ENCODE measurements at places on chromosomes 4 and X.

- peak; percentile 4 for DNase-seq
Observed at GRCh38 chr4:5710961-5711478, at the start of gene EVC. Gene EVC, plus strand, starts transcription at chr4:5711201. Its CDS starts 180 bp downstream, at chr4:5711381.

GRCh38 chr4:154489558-154490233 lies 1.9 kb downstream of the DCHS2 start:
- no peak for DNase-seq

GRCh38 chr4:152540293-152540674 lies 4.4 kb upstream of the FBXW7 start:
- DNase-seq = no peak

DNA sequence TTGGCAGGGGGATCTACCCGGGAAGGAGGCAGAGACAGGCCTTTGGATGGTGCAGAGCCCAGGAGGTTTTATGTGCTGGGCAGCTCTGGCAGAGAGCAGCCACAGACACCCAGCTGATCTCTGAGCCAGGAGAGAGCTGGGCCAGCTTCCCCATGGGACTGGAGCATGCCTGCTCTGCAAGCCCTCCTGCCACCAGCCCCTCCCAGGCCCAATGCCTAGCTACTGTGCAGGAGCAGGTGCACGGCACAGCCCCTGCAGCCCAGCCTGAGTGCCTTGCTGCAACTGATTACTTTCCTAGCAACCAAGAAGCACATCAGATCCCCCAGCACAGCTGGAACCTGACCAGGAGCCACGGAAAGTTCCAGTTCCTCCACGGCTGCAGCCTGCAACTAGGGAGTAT lies 57.8 kb upstream of the BEND2 start:
- no peak for DNase-seq

- no peak for DNase-seq
Observed at GRCh38 chrX:19954335-19955096, 36.3 kb downstream of the BCLAF3 start.

DNA sequence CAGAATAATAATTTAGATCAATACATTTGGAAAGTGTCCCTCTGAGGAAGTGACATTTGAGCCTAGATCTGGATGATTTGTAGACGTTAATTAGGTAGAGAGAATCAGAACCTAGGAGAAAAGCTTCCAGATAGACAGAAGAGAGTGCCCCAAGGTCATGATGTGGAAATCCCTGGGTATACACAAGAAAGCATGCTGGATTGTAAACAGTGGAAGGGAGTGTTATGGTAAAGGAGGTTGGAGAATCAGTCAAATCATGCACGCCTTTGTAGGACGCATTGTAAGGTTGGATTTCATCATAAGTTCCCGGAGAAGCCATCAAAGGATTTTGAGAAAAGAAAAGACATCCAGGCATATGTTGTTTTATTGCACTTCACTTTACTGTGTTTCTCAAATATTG lies 156.3 kb downstream of the PARM1 start:
- no peak for DNase-seq

GRCh38 chr4:149884529-149885181 lies 69.0 kb upstream of the IQCM start:
- no peak for DNase-seq

GRCh38 chr4:86957215-86957614 lies 22.4 kb downstream of the AFF1 start:
- no peak for DNase-seq

- no peak for DNase-seq
Observed at GRCh38 chr4:184420881-184421416, 53.4 kb downstream of the IRF2 start.

DNA sequence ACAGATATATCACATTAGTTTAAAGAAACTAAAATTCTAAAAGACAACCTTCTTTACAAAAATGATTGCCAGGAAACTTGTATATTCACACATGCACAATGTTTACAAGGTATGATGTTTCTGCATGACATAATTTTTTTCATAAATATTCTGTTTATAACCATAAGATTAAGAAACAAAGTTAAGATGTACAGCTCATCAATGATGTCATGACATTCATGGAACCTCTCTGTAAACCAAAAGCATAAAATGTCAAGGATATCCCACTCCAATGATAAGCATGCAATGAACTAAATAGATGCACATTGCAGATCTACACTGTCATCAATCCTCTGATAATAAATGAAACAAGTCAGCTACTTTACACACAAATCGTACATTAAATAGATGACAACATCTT lies 136.0 kb downstream of the MAB21L2 start:
- no peak for DNase-seq

GRCh38 chr4:8707045-8707781 lies 114.6 kb downstream of the CPZ start:
- DNase-seq = no peak

DNA sequence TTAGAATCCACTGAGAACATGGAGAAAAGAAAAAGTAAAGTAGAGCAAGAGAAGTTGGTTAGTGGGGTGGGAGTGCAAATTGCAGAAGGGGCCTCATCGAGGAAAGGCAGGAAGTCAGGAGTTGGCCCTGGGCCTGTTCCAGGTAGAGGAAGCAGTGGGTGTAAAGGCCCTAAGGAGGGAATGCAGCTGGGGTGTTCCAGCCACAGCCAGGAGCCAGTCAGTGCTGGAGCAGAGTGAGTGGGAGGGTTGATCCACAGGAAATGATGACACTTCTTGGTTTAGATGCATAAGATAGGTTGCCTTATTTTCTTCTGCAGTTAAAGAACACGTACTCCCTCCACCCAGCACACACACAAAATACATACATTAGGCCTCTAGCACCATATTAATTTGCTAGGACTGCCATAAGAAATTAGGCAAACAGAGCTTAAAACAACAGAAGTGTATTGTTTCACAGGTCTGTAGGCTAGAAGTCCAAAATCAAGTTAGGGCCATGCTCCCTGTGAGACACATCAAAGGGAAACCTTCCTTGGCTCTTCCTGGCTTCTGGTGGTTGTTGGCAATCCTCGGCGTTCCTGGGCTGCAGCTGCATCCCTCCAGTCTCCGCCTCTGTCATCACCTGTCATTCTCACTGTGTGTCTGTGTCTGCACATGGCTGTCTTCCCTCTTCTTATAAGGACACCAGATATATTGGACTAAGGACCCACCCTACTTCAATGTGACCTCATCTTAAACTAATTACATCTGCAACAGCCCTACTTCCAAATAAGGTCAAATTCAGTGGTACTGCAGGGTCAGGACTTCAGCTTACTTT lies 205.9 kb downstream of the AASDH start:
- no peak for DNase-seq

DNA sequence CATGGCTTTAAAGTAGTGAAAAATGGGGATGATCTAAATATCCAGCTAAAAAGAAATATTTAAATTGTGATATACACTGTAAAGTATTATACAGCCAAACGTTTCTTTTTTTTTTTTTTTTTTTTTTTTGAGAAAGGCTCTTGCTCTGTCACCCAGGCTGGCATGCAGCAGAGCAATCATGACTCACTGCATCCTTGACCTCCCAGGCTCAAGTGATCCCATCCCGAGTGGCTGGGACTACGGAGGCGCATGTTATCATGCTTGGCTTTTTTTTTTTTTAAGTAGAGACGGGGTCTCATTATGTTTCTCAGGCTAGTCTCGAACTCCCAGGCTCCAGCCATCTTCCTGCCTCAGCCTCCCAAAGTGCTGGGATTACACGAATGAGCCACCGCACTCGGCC lies 17.1 kb downstream of the SMIM14 start:
- no peak for DNase-seq

DNA sequence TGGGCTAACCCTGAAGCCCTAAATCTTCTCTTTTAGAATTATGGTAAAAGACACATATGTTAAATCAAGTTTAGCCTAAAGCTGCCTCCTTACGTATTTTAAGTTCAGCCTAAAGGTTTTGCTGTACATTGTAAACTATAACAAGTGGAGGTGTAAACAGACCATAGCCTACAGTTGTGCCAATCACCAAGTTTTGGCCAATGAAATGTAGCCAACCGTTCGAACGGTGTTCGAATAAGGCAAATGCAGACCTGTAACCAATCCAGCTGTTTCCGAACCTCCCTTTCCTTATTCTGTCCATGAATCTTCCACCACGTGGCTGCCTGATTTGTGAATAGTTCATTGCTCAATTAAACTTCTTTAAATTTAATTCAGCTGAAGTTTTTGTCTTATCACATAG lies 52.1 kb upstream of the TBC1D9 start:
- no peak for DNase-seq

DNA sequence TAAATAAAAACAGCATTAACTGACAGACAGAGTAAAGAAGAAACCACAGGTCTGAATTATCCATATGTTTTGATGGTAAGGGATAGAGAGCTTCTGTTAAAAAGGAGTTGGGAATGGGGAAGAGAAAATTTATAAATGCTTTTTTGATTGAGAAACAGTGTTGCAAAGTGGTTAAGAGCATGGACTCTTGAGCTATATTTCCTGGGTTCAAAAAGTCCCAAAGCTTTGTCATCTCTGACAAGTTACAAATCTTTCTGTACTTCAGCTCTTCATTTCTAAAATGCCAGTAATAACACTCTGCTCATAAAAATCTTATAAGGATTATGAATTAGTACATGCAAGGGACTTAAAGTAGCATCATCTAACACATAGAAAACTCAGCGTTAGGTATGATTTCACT lies 62.2 kb downstream of the N4BP2 start:
- DNase-seq = no peak

- DNase-seq = peak; percentile 67
Observed at GRCh38 chrX:135185795-135186443, 14.7 kb upstream of the CT55 start.

GRCh38 chr4:76703676-76704075 lies 194.3 kb downstream of the SOWAHB start:
- DNase-seq = no peak

DNA sequence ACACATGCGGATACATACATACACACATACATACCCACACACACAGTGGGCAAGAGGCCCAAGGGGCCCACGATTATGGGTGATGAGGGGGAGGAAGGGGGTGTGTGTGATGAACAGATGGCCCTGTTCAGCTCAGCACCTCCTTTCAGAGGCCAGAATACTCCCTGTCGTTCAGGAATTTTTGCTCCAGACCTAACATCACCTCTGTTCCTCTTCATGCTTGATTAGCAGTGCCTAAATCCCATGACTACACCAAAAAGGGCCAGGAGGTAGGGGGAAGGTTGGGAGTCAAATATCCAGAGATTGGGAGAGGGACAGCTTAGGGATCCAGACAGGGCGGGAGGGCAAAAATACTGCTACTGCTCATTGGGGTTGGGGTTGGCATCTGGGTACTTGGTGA lies 42.7 kb downstream of the SMC1A start:
- DNase-seq = no peak

GRCh38 chr4:185598846-185599552 lies 63.7 kb upstream of the PDLIM3 start:
- DNase-seq = no peak

DNA sequence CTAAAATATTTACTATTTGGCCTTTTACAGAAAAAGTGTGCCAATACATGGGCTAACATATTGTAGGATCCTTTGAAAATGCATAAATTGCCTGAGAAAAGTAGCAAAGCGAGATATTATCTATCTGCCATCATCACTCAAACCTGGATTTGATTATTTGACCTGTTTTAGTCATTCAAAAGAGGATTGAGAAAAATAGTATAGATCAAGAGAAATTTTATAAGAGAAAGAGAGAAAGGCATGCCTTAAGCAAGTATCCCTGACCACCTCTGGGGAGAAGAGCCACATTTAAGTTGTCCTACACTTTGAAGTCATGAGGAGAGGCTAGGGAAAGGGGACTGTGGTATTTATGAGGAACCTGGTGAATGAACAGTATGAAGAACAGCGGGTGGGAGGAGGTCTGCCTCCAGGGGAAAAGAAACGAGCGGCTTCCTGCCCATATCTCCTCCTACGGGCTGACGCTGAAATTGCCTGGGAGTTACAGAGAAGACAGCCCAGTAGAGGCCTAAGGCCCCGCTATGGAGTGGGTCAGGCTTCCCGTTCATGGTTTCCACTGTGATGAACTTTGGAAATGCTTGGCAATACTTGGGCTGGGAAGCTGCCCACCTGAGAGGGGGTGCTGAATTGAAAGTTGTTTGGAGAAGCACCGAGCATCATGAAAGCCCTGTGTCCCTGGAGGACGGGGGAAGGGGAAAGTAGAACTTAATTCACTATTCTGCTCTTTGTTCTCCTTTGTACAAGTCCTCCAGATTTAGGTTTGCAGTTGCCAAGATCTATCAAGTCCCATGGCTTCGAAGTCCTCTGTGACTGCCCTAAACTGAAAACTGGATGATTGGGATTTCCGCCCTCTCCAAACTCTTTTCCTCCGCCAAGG lies 106.9 kb upstream of the ACSL4 start:
- DNase-seq = no peak

DNA sequence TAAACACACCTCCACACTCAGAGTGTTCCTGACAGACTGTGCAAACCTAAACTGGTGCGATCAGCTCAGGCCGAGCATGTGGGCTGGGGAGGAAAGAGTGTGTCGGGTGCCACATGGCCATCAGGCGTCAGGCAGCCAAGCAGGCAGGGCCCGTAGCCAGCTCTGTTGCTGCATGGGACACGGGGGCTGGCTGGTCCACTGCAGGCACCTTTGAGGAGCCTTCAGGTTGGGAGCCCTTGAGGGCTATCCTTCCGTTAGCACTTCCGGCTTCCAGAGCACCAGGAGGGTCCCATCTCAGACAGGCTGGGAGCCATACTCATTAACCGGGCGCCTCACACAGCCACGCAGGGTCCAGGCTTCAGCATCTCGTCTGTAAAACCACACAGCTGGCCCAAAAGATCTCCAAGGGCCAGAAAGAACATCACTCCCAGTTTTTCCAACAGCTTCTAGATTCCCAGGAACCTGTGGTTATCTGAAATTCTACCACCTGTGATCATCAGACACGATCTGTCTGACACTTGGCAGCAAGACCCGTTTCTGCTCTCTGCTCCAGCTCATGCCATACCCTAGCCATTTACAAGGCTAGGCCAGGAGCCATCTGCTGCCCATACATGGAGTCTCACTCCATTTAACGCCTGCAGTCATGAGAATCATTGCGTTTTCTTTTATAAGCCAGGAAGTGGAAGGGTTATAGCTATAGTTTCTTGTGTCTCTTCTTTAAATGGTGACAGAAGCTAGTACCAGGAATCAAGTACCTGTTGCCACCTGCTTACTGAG lies 87.5 kb downstream of the NSUN7 start:
- DNase-seq = peak; percentile 59

DNA sequence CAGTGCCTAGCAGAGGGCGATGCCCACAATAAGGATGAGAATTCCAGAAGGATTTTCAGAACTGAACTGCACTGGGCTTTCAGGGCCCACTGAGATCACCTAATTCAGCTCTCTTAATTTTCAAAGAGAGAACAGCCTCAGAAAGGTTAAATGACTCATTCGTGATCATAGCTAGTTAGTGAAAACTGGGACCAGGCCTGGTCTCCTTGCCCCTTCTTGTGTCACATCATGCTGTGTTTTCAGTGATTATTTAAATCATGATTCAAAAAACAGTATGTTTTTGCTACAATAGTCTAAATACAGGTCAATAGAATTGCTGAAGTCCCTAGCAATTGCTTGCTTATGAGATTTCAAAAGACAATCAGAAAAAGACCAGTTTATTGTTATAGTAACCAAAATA lies 136.4 kb upstream of the PLAC1 start:
- no peak for DNase-seq

DNA sequence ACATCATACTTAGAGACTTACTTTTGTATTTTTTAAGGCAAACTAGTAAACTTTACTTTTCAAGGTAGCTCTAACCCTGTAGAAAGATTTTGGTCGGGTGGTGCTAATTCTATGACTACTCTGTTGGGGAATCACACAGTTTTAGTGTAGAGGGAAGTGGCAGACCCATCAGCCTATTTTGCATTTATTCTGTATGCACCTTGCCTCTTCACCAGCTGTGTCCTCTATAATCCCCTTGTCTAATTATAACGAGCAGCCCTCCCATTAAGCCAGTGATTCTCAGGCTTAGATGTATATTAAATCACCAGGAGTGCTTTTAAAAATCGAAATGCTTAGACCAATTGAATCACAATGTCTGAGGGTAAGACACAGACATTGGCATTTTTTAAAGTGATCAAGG lies 78.1 kb downstream of the GALNT7 start:
- peak; percentile 20 for DNase-seq
